ENCODE measurements at places on chromosomes 3 and 15.

DNA sequence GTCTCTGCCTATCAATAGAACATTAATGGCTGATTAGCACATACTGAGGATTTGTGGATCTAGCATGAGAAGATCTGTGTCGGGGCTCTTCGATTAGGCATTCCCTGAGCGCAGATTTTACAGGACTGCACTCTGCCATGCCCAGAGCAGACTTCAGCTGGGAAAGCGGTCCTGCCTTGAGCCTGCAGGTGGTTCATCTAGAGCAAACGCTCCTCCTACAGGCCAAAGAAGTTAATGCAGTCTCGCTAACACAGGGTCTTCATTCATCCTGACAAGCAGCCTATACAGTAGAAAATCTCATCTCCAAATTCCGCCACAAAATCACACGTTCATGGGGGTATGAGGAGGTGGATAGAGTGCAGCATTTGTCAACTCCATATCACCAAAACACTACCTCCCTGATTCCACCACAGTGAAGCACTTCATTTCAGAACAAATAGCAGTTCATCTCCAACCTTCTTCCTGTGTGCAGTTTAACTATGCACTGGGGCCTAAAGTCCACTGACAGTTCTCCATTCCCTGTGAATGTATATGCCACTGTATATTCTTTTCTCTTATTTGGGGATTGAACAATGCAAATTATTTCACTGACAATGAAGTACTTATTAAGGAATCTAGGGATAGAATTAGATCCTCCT lies 405.8 kb downstream of the IGSF11 start:
- no peak for DNase-seq

- DNase-seq = no peak
Measured at GRCh38 chr15:68935400-68935937, 5.1 kb downstream of the SPESP1 start.

- DNase-seq = no peak
Measured at GRCh38 chr15:67189326-67190051, 65.0 kb downstream of the AAGAB start.

- no peak for DNase-seq
Measured at GRCh38 chr3:8762607-8763377, 6.6 kb downstream of the OXTR start.
